Upper lobe of left lung (tissue), 6 donors: ENCODE measurements at places on chromosomes 2 and 18.

GRCh38 chr2:200839513-200839912 lies 24.9 kb downstream of the CLK1 start:
- DNase-seq = no peak
- H3K4me3 ChIP-seq = no peak overlapping the region
- H3K36me3 ChIP-seq = no peaks in the 10 kb centered on the region
- no peaks in the 10 kb centered on the region for H3K27me3 ChIP-seq

DNA sequence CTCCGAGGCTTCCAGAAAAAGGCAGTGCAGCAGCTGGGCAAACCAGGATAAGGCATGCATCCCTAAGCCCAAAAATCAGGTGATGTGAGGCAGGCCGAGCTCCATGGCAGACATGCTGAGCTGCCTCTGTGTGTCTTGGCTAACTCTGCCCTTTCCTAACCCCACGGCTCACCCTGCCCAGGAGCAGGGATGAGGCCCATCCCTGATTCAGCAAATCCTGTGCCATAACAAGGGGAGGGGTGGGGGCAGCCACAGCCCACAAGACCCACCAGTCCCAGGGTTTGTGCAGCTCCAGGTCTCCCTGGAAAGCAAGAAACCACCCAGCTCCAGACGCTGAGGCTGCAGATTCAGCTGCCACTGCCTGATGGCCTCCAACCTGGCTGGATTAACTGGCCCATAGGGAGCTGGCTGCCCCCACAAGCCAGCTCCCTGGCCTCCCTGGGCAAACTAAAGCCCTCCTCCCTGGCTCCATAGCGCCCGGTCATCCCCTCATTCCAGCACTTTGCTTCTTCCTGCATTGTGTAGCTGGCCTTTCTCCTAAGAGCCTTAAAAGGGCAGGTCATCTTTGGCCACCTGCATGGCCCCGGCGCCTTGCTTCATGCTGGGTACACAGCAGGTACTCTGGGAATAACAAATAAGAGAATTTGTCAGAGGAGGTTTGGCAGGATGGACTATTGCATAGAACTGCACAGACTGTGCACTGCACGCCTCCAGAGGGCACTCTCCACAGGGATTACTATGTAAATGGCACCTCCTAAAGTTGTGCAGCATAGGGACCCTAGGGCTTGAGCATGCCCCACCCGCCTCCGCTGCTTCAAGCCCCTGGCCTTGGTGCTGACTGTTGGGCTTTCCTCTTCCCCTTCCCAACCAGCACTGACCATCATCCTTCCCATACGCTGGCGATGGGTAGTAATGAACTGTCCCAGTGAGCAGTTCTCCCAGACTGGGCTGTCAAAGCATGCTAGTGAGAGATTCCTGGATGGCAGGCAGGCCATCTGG lies 10.7 kb downstream of the STEAP3 start:
- H3K4me1 ChIP-seq = no peaks in the 10 kb centered on the region
- H3K36me3 ChIP-seq = no peaks in the 10 kb centered on the region
- H3K27ac ChIP-seq = no peak overlapping the region
- H3K27me3 ChIP-seq = no peaks in the 10 kb centered on the region
- H3K4me3 ChIP-seq = no peak overlapping the region
- no peak for DNase-seq

GRCh38 chr2:199977984-199978415 lies 22.6 kb downstream of the MAIP1 start:
- no peak overlapping the region for H3K27ac ChIP-seq
- no peak overlapping the region for H3K4me3 ChIP-seq
- no peak for DNase-seq

DNA sequence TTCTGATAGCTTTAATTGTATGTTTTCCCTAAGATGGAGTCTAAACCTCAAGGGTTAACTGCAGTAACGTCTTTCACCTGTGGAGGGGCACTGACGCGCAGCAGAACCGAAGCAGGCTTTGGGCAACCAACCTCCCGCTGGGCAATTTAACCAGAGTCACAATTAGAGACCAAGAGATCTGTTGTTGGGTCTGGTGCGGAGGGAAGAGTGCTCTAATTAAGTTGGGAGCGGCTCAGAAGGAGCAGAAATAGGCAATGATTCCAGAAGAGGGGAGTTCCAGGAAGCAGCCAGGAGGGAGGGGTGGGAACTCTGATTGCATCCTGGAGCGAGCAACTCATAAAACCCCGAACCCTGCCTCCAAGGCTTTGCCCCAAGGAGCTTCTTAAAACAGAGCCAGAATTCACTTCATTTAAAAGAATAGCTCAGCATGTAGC lies 245.8 kb downstream of the PAX3 start:
- no peak overlapping the region for H3K4me3 ChIP-seq
- H3K36me3 ChIP-seq = no peaks in the 10 kb centered on the region
- H3K27ac ChIP-seq = no peak overlapping the region
- no peak for DNase-seq
- H3K4me1 ChIP-seq = no peaks in the 10 kb centered on the region
- no peaks in the 10 kb centered on the region for H3K27me3 ChIP-seq

DNA sequence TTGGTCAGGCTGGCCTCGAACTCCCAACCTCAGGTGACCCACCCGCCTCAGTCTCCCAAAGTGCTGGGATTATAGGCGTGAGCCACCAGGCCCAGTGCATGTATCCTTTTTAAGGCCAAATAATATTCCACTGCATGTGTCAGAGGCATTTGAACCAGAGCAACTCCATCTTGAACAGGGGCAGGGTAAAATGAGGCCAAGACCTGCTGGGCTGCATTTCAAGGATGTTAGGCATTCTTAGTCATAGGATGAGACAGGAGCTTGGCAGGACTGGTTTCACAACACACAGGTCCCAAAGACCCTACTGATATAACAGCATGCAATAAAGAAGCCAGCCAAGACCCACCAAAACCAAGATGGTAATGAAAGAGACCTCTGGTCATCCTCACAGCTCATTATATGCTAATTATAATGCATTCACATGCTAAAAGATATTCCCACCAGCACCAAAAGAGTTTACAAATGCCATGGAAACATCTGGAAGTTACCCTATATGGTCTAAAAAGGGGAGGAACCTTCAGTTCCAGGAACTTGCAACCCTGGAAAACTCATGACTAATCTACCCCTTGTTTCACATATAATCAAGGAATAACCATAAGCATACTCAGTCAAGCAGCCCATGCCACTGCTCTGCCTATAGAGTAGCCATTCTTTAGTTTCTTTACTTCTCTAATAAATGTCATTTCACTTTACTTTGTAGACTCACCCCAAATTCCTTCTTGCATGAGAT lies 204.6 kb downstream of the RAB3GAP1 start:
- no peaks in the 10 kb centered on the region for H3K4me1 ChIP-seq
- DNase-seq = no peak
- no peak overlapping the region for H3K27ac ChIP-seq

GRCh38 chr2:239669181-239669898 lies 268.5 kb upstream of the HDAC4 start:
- no peak overlapping the region for H3K27ac ChIP-seq
- no peaks in the 10 kb centered on the region for H3K36me3 ChIP-seq
- no peak for DNase-seq
- no peaks in the 10 kb centered on the region for H3K4me1 ChIP-seq
- no peak overlapping the region for H3K4me3 ChIP-seq
- H3K27me3 ChIP-seq = no peaks in the 10 kb centered on the region

DNA sequence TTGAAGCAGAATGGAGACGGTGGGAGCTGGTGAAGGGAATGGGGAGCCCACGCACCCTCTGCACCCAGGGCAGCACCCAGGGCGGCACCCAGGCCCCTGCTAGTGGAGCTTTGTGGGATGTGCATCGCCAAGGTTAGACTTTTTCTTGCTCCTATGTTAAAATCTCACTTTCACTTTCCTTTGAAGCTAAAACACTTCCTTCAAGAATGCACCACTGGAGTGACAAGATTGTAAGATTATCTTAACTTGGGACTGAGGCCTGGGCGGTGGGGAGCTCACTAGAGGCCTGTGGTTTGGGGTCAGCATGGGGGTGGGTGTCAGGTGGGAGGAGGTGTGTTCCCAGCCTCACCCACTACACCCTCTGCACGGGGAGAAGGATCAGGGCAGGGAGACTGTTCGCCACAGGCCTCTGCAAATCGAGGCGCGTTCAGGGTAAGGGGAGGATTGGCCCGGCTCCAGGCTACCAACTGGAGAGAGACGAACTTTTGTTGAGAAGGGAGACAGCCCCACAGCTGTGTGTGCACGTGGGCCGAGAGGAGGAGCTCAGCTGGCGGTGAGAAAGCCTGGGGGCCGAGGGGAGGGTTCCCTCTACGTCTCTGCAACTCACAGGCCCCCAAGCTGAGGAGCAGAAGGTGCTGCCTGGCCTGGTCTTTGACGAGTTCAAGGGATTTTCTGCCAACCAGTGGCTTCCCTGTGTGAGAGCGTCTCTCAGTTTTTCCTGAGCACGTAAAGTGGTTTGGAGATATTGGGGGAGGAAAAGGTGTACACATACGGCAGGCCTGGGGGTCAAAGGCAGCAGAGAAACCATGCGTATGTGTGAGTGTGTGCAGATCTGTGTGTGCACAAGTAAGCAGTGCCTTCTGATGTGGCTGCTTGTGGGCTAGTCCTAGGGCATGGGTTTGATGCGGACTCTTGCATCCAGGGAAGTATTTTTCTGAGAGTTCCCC lies 147.7 kb downstream of the KLHL29 start:
- H3K27ac ChIP-seq = no peak overlapping the region
- no peaks in the 10 kb centered on the region for H3K27me3 ChIP-seq
- no peaks in the 10 kb centered on the region for H3K4me1 ChIP-seq
- H3K4me3 ChIP-seq = no peak overlapping the region
- no peaks in the 10 kb centered on the region for H3K36me3 ChIP-seq

GRCh38 chr2:233799087-233799665 lies 21.0 kb downstream of the MROH2A start:
- H3K4me3 ChIP-seq = no peak overlapping the region
- H3K36me3 ChIP-seq = no peaks in the 10 kb centered on the region
- DNase-seq = no peak
- no peaks in the 10 kb centered on the region for H3K4me1 ChIP-seq
- H3K27me3 ChIP-seq = no peaks in the 10 kb centered on the region

DNA sequence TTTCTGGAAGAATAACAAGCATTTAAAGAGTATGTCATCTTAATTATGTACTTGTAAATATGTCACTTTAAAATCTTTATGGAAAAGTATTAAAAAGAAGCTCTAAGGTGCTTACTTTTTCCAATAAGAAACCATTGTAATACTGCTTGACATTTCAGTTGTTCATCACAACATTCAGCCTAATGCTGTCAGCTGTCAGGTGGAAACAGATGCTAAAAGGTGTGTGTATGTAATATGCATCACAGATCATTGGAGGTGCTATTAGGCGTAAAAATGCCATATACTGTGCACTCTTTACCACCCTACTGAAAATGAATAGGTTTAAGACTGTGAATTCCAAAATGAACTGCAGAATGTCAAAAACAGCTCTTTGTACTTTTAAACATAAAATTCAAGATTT lies 40.3 kb downstream of the METTL8 start:
- H3K27ac ChIP-seq = no peak overlapping the region
- H3K4me1 ChIP-seq = no peaks in the 10 kb centered on the region
- DNase-seq = no peak
- no peaks in the 10 kb centered on the region for H3K27me3 ChIP-seq
- H3K36me3 ChIP-seq = no peaks in the 10 kb centered on the region
- no peak overlapping the region for H3K4me3 ChIP-seq

- no peak for DNase-seq
- no peak overlapping the region for H3K27ac ChIP-seq
- H3K27me3 ChIP-seq = no peaks in the 10 kb centered on the region
- no peaks in the 10 kb centered on the region for H3K4me1 ChIP-seq
- H3K4me3 ChIP-seq = no peak overlapping the region
- no peaks in the 10 kb centered on the region for H3K36me3 ChIP-seq
Observed at GRCh38 chr18:36734596-36734995, 94.2 kb downstream of the TPGS2 start.

DNA sequence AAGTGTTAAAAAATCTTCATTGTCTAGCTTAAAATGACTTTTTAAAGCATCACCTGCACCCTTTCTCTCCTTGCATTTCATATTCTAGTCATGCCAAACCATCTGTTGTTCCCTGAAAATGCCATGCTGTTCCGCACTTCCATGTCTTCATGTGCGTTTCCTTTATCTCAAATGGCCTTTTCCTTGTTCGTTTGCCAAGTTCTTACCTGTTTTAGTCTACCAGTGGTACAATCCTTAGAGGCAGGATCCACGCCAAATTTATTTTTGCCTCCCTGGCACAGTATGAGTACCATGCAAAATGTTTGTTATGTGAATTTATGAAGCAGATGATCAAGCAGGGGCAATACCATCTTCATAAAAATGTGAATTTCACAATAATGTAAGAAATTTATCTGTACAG lies 37.0 kb downstream of the TMEFF2 start:
- no peak for DNase-seq
- no peaks in the 10 kb centered on the region for H3K27me3 ChIP-seq
- no peaks in the 10 kb centered on the region for H3K36me3 ChIP-seq
- no peak overlapping the region for H3K27ac ChIP-seq

DNA sequence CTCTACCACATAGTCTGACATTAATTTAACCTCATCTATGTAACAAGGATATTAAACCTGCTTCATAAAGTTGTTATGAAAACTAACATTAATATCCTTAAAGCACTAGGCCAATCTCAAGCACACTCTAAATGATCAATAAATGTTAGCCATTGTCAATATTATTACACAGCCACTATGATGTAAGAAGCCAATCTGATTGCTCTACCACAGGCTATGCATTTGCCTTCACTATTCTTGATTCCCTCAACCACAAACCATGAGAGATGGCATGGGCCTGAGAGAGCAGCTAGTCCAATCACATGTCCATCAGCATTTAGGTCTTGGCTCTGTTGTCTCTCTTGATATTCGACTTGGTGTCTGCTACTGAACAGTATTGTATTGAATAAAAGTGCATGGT lies 4.2 kb downstream of the SLC25A12 start:
- H3K27me3 ChIP-seq = no peaks in the 10 kb centered on the region
- no peaks in the 10 kb centered on the region for H3K36me3 ChIP-seq
- no peak overlapping the region for H3K27ac ChIP-seq
- H3K4me1 ChIP-seq = peaks cover 11% of the 10 kb centered on the region
- H3K4me3 ChIP-seq = no peak overlapping the region

DNA sequence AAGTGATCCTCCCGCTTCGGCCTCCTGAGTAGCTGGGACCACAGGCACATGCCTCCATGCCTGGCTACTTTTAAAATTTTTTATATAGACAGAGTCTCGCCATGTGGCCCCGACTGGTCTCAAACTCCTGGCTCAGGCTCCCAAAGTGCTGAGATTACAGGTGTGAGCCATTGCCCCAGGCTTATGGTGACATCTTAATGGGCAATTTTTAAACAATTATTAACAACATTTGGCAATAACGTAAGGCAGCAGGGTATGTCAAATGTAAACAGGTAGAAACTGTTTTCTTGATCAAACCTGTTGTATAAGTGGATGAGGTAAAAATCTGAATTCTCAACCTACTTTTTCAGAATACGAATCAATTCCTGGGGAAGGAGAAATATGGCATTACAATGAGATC lies 11.0 kb downstream of the FECH start:
- H3K4me1 ChIP-seq = no peaks in the 10 kb centered on the region
- no peak for DNase-seq
- no peaks in the 10 kb centered on the region for H3K27me3 ChIP-seq
- no peak overlapping the region for H3K27ac ChIP-seq

- H3K36me3 ChIP-seq = no peaks in the 10 kb centered on the region
- no peaks in the 10 kb centered on the region for H3K4me1 ChIP-seq
- H3K4me3 ChIP-seq = no peak overlapping the region
- H3K27me3 ChIP-seq = no peaks in the 10 kb centered on the region
Observed at GRCh38 chr2:239552213-239552926, 151.6 kb upstream of the HDAC4 start.

GRCh38 chr2:120704696-120705095 lies 31.0 kb upstream of the GLI2 start:
- no peaks in the 10 kb centered on the region for H3K36me3 ChIP-seq
- H3K27me3 ChIP-seq = no peaks in the 10 kb centered on the region
- H3K27ac ChIP-seq = no peak overlapping the region
- H3K4me3 ChIP-seq = no peak overlapping the region
- no peak for DNase-seq

- H3K27ac ChIP-seq = no peak overlapping the region
- H3K36me3 ChIP-seq = no peaks in the 10 kb centered on the region
- no peaks in the 10 kb centered on the region for H3K27me3 ChIP-seq
- no peaks in the 10 kb centered on the region for H3K4me1 ChIP-seq
- no peak overlapping the region for H3K4me3 ChIP-seq
Observed at GRCh38 chr2:207892716-207893402, 123.2 kb upstream of the FZD5 start.
